D721Med (cell line): ENCODE measurements at places on chromosomes 4 and X.

- DNase-seq = no peak
Measured at GRCh38 chr4:92514627-92515026, 210.9 kb downstream of the GRID2 start.

- no peak for DNase-seq
Measured at GRCh38 chr4:54687887-54688841, 30.4 kb downstream of the KIT start.

GRCh38 chr4:160836431-160836830 lies 1327.4 kb downstream of the FSTL5 start:
- no peak for DNase-seq

DNA sequence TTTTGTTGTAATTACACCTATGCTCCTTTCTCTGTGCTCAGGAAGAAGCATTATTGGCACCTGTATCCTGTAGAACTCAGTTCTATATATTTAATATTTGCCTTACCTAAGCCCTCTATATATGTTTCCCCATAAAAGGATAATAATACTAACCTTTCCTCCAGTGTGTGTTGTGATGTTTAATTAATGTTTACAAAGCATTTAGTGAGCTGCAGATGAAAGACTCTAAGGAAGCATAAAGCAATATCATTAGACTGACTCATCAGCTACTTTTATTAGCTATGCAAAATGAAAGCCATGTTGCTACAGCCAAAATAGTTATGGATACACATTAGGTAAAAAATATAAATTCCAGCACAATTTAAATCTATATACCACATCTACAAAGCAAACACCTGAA lies 93.6 kb upstream of the PTPN13 start:
- no peak for DNase-seq

DNA sequence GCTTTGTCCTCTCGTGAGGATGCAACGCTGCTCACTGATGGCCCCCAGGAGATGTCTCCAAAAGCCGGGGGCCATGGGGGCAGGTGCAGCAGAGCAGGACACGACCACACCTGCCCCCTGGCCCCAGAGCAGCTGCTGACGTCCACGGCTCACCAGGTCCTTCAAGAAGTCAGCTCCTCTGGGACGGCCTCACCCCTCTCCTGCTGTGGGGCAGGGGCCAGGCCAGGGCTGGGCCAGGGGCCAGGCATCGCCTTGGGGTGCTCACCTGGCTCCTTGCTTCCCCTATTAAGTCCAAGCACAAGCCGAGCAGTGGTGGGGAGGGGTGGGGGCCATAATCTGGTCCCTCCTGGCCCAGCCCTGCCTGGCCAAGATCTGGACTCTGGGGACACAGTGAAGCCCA lies 28.6 kb upstream of the MXD4 start:
- no peak for DNase-seq

DNA sequence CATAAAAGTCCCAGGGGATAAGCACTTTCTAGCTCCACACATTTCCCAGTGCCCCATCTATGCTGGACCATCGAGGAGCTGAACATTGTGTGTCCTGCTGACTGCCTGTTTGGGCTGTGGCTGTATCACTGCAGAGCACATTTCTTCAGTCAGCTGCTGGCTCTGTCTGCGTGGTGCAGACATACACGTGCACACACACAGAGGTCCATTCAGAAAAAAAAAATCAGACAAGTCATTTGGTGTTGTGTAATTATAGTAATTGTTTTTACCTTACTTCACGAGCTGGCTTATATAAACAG lies 1.1 kb upstream of the PDLIM3 start:
- DNase-seq = no peak

DNA sequence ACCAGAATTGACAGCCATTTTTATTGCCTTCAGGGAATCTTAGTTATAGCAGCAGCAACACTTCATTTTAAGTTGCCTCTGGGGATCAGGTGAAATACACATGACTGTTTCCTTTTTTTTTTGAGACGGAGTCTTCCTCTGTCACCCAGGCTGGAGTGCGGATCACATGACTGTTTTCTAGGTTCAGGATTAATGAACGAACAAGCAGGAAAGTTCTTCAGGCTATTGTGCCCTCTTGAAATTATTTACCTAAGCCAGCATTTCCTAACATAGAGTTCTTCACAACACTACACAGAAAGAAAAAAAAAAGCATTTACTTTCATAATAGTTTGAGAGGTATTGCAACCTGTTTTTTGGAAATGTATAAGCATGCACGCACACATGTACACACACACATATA lies 2032.8 kb downstream of the PCDH7 start:
- no peak for DNase-seq

DNA sequence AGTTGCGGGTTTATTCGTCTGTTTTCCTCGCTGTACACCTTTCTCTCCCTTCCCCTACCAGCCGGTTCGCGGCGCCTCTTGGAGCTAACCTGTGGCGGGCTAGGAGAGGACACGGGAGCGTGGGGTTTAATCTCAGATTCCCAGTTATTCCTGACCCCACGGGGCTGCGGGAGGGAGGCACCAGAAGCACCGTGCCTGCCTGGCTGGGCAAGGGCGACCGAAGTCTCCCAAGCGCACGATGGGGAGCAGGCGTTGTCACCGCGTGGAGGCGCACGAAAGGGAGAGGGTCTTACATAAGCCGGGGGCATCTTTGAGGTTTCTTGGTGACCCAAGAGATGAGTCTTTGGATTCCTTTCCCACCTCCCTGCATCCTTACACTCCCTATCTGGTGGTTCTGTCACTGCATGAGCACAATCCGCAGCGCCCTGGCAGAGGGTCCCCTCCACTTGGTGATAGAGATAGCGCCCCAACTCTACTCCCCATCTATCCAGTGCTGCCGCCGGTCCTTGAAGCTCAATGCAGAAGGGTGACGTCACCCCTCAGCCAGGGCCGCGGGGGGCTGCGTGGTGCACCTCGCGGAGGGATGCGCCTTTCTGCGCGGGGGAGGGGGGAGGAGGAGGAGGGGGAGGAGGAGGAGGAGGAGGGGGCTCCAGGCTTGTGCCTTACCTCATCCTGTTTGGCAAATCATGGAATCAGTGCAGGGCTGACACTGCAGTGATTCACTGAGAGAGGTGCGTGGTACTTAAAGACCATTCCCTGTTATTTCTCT lies 793 bp downstream of the TSPAN7 start:
- no peak for DNase-seq
